ENCODE measurements at places on chromosomes 5 and 9.

- DNase-seq: no peak
These were observed 164.1 kb upstream of the MPDZ start for GRCh38 chr9:13443346-13444244.

DNA sequence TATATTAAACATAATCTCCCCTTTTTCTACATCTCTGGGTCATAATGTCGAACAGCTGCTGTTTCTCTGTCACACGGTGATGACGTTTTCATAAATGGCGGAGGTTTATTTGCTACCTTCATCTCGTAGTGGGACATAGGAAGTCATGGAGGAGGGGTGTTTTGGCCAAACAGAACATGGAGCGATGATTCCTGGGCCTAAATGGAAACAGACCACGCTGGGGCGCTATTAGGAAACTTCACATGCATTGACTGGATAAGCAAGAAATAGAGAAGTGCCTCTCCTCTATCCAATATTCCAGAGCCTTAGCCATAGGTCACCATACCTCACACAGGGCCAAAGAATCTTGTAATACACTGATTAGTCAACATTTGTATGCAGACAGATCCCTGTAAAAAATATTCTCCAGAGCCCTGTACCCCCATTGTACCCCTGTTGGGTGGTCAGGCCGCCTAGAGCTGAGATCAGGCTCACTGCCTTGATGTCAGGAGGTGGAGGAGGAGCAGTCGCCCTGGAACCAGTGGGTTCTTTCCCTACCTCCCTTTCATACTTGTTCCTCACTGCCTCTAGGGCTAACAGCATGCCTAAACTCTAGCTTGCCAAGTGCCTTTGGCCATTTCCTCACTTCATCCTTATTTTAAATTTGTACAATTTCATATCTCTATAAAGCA lies 77.8 kb upstream of the SPIN1 start:
- DNase-seq: no peak

DNA sequence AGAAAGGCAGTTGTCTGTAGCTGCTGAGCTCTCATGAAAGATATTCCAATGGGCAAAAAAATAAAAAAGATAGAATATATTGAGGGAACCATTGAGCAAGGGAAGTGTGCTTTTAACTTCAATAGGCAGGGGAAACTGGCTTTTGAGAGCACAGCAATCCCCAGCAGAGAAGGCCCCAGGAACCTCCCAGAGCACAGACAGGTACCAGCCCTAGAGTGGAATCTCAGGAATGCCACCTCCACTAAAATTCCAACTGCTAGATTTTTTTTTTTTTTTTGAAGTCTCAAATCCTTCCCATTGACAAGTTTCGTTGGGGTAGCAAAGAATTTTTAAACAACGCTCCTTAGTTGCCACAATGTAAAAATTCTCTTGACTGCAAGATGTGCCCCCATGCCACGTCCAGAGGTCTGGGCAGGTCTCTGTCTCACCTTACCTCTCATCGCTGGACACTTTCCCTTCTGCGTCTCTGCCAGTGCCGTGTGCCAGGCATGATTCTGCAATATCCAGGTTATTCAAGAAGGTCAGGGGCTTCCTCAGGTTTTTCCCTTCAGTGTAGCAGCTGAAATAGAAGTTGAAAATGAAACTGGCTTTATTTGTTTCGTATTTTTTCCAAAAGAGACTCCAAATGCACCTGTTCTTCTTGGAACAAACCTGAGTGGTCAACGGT lies 64.2 kb upstream of the IRX1 start:
- no peak for DNase-seq

GRCh38 chr9:98109052-98109451 lies 10.0 kb downstream of the TRIM14 start:
- no peak for DNase-seq

- DNase-seq: no peak
These were observed 81.7 kb downstream of the LHFPL2 start for GRCh38 chr5:78566747-78567425.

- no peak for DNase-seq
These were observed 207.6 kb downstream of the FSTL4 start for GRCh38 chr5:133404724-133405123.

DNA sequence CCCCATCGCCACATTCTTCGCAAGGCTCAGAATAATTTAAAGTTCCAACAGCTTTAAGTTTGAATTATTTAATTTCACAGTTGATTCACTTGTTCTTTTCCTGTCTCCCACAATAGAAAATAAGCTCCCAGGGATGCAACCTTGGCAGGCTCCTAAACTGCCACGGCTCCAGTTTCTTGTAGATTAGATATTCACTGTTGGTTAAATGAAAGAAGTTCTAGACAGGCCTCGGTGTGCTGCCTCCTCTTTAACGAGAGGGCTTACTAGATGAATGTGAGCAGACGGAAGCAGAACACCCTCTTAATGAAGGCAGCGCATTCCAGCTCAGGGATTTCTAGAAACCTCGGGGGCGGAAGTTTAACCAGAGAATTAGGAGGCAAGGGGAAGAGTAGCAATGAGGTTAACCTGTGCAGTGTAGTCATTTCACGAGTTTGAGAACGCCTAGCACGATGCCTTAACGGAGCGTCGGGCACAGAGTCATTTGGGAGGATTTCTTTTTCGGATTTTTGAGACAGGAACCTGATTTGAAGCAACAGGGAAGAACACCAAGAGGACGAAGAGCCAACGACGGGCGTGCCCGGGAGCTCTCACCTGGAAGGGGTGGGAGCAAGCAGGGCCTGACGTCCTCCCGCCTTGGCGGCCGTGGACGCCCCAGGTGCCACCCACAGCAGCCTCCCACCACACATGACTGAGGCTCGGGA lies 637 bp upstream of the SMC5 start:
- DNase-seq: no peak

DNA sequence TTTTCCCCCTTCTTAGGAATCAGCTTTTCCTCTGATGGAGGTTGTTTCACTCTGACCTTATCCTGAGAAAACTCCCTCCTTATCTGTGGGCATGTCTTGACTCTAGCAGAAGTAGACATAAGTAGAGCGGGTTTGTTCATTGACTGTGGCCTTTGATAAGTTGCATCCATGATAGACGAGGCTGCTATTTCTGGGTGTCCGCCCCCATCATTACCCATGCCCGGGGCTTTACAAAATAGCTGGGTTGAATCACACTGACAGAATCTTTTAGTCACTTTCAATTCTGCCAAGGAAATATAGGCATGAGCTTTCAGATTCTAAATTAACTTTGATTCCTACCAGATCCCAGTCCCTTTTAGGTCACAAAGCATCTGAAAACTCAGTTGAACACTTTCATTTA lies 223.8 kb downstream of the SEC61B start:
- DNase-seq: no peak

GRCh38 chr5:160458806-160459800 lies 37.4 kb downstream of the PTTG1 start:
- DNase-seq: no peak

DNA sequence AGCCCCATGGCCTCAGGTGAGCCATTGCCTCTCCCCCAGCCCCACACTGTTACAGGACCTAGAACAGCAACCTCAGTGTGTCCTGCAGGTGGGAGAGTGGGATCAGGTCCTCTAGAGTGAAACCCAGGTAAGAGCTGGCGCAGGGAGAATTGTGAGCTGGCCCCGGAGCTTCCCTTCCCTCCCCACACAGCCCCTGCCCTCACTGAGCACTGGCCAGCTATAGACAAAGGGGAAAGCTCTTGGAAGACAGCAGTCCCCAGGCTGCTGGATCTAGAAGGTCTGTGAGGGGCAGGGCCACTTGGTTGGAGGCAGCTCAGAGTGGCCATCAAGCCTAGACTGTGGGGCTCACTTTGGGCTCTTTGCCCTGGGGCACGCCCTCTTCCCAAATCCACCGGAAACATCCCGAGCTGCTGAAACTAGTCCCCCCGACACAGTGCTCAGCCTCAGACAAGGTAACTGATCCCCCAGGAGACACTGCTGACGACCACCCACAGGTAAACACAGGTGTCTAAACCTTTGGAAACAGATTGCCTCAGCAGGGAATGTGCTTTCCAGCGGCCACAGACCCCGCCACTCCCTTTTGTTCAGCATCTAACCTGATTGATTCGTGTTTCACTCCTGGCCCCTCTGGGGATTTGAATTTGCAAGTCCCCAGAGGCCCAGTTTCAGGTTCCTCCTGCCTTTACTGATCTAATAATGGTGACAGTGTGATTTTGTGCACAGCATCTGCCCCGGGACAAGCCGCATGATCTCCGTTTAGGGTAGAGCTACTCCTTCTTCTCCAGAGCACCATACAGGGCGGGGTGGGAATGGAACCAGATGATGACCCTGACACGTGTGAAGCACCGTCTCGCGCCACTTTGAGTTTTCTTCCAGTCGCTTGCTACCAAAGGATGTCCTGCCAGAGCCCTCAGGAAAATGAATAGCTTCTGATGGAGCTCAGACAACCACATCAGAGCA lies 42.2 kb upstream of the ADAMTS2 start:
- DNase-seq: no peak

GRCh38 chr9:98254228-98255060 lies 1.0 kb downstream of the TBC1D2 start:
- DNase-seq: no peak

All from cerebellar nuclear complex (tissue), 1 donor.